ENCODE measurements at places on chromosomes 2 and 18. TPM values are rescaled to one million over a fixed set of nuclear protein-coding genes. Genes with fewer than 3 reads are reported as not detected.

DNA sequence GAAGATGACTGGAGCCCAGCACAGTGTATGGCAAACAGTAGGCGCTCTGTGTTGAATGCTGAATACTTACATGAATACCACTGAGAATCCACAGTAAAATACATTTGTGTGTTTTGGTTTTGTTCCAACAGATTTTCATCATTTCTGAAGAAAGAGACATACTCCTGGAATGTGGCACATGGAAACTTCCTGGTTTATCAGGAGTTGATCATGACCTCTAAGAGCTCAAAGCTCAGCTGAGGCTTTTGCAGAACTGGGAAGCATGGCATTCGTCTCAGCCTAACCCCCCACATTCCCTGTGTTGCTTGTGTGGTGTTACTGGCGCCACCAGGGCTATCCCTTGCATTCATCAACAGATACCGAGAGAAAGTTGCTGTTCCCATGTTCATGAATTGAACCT, 316.9 kb upstream of the REV1 start:
- no peaks in the 10 kb centered on the region for H3K36me3 ChIP-seq
- no peaks in the 10 kb centered on the region for H3K4me1 ChIP-seq
- peaks cover 69% of the 10 kb centered on the region for H3K27me3 ChIP-seq
- no peak for DNase-seq

GRCh38 chr2:221518201-221518934, 53.7 kb downstream of the EPHA4 start:
- H3K4me1 ChIP-seq: no peaks in the 10 kb centered on the region
- H3K27ac ChIP-seq: no peak overlapping the region
- peaks cover 3% of the 10 kb centered on the region for H3K27me3 ChIP-seq
- no peak for DNase-seq
- H3K4me3 ChIP-seq: no peak overlapping the region

- H3K4me1 ChIP-seq: no peaks in the 10 kb centered on the region
- no peaks in the 10 kb centered on the region for H3K27me3 ChIP-seq
- no peak overlapping the region for H3K4me3 ChIP-seq
- H3K27ac ChIP-seq: no peak overlapping the region
- DNase-seq: no peak
- H3K36me3 ChIP-seq: no peaks in the 10 kb centered on the region
Measured at GRCh38 chr2:187294043-187294442, 154.0 kb downstream of the CALCRL start.

- H3K36me3 ChIP-seq: no peaks in the 10 kb centered on the region
- no peak overlapping the region for H3K27ac ChIP-seq
- H3K4me3 ChIP-seq: peak overlapping the region; percentile 14
- no peaks in the 10 kb centered on the region for H3K27me3 ChIP-seq
Measured at GRCh38 chr2:176582990-176583481, 313.8 kb downstream of the MTX2 start.

- no peaks in the 10 kb centered on the region for H3K36me3 ChIP-seq
- no peak overlapping the region for H3K4me3 ChIP-seq
- DNase-seq: no peak
- H3K4me1 ChIP-seq: peaks cover 27% of the 10 kb centered on the region
Measured at GRCh38 chr18:9653390-9653789, 39.0 kb upstream of the PPP4R1 start.

Gene LYPD1
- not detected for total RNA-seq
